ENCODE measurements at places on chromosomes 13 and 19.

- no peak for DNase-seq
Observed at GRCh38 chr19:48139053-48139452, 28.4 kb upstream of the PLA2G4C start.

- no peak for DNase-seq
Observed at GRCh38 chr13:21328836-21329477, 130.1 kb downstream of the ZDHHC20 start.

DNA sequence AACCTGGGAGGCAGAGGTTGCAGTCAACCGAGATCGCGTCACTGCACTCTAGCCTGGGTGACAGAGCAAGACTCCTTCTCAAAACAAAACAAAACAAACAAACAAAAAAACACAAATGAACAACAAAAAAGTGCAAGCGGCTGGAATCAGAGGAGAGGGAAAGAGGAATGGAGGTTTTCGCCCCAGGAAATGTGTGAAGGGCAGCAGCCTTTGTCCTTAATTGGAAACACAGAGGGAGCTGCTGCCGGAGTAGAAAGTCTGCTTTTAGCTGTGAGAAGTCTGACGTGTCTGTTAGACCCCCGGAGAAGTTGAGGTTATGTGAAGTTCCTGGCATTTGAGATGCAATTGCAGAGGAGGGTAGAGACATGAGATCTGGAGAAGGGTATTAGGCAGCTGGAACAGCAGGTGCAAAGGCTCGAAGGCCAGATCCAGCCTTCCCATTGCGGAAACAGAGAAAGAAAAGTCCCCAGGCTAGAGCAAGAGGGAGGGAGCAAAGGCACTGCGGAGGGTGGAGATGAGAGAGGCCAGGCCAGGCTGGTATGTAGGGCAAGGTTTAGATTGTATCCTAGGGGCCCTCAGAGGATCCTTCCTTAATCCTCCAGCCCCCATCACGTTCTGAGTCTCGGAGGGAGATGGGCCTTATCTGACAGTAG is 473 bp downstream of the TMIGD2 start:
- DNase-seq: no peak

DNA sequence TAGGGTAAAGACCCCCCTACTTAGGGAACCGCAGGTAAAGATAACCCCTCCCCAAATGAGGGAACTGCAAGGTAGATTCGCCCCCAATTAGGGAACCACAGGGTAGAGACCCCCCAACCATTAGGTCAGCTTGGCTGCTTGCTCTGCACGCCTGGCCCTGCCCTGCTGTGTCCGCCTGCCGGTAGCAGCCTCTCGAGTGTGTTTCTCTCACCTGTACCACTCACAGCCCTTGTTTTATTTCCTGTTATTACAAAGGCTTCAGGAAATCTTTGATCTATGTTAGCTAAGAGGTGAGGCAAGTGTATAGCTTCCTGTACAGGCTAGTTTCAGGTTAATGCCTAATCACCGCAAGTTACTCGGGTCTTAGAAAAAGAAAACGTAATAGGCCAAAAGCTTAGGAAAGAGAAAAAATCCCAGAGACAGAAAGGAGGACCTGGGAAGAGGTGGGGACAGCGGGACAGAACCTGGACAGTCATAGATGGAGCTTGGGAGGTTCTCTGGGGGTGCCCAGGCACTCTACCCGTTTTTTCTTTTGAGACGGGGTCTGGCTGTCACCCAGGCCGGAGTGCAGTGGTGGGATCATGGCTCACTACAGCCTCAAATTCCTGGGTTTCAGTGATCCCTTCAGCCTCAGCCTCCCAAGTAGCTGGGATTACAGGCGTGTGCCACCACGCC is 23.1 kb upstream of the EIF3G start:
- no peak for DNase-seq

DNA sequence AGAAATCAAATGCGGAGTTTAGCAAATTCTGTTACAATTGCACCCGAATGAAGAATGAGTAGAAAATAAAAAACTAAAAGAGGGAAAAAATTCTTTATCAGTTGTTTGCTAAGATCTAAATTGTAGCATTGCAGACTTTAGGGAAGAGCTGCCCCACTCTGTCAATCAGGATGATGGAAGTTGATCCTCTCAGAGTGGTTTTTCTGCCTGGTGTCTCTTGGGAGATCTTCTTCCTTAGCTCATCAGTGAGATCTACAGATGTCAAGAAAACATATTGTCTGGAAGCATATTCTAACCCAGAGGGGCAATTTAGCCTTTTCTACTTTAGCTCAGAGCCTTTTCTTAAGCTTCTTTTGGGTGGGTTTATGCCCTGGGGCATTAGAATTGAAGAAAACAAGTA is 223.2 kb upstream of the PCDH17 start:
- no peak for DNase-seq

DNA sequence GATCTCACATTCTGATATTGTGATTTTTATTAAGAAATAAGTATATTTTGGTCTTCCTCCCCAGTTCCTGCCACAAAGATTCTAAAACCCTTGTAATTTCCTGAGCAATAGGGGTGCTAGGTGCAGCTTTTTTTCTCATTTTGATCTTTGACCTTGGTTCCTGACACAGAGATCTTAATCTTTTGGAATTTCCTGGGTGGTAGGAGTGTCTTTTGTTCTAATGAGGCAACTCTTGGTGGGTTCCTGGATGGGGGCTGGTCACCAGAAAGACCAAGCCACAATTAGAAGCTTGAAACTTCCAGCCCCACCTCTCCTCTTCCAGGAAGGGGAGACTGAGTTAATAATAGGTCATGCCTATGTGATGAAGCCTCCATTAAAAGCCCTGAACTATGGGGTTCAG is 334.6 kb downstream of the FOXO1 start:
- no peak for DNase-seq

- no peak for DNase-seq
Observed at GRCh38 chr19:40626918-40627317, 25.7 kb downstream of the LTBP4 start.

DNA sequence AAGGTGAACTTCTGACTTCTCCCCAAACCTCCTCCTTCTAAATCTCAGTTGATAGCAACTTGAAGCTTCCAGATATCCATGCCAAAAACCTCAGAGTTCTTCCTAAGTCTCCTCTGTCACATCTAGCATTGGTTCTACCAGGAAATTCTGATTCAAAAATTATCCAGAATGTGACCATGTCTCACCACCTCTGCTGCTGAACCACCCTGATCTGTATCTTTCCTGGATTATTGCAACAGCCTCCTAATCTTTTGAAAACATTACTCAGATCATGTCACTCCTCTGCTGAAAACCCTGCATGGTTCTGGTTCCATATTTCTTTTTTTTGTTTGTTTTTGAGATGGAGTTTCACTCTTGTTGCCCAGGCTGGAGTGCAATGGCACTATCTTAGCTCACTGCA is 78.7 kb upstream of the TNFSF11 start:
- no peak for DNase-seq

- no peak for DNase-seq
Observed at GRCh38 chr19:50819636-50820035, 4.0 kb downstream of the KLK1 start.

GRCh38 chr19:41206926-41207750 is 11.9 kb upstream of the AXL start:
- DNase-seq: no peak

- no peak for DNase-seq
Observed at GRCh38 chr13:99514801-99515200, 13.5 kb downstream of the TM9SF2 start.

DNA sequence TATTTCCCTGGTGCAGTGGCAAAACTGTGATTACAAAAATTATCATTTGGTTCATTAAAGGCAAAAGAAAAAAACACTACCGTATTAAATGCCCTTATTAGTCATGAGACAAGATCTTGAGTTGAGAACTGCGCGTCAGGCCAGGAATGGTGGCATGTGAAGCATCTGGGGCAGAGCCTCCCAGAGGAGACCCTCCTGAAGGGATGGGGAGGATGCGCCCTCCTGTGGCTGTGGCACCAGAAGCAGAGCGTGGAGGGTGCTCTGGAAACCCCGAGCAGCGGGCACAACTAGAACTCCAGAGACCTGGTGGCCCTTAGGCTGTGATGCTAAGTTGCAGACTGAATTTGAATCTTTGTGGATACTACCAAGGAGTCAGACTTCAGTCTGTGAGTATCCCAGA is 11.5 kb downstream of the CUL4A start:
- no peak for DNase-seq

All from stimulated activated CD8-positive, alpha-beta memory T cell treated with anti-CD3 and anti-CD28 coated beads, Interleukin-4, amount 100 ng/mL, for 4 hours (primary cell).